Liver (tissue), 10 donors: ENCODE measurements at places on chromosomes 5 and 9. TPM values are rescaled to one million over a fixed set of nuclear protein-coding genes. Genes with fewer than 3 reads are reported as not detected.

Gene RALGDS
- total RNA-seq = 9.5 TPM

Gene CCDC183
- total RNA-seq = 1.8 TPM

Gene PRRX2
- 0.08 TPM for total RNA-seq

Gene FAXDC2
- total RNA-seq = 110 TPM
